Lower lobe of right lung (tissue), 2 donors: ENCODE measurements at places on chromosomes 1 and 21.

- no peak for DNase-seq
Observed at GRCh38 chr1:40301066-40301465, 16.0 kb downstream of the COL9A2 start.

DNA sequence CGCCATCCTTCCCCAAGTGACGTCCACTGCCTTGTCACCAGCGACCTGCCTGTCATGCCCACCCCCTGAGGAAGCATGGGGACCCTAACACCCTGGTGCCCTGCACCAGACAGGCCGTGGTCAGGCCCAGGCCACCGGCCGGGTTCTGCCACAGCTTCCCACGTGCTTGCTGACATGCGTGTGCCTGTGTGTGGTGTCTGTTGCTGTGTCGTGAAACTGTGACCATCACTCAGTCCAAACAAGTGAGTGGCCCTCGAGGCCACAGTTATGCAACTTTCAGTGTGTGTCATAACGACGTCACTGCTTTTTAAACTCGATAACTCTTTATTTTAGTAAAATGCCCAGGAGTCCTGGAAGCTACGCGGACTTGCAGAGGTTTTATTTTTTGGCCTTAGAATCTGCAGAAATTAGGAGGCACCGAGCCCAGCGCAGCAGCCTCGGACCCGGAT, 8.5 kb upstream of the CTRC start:
- DNase-seq, result no peak

GRCh38 chr1:36163426-36163825, 7.5 kb downstream of the MAP7D1 start:
- DNase-seq, result no peak

GRCh38 chr1:87600854-87601253, 272.2 kb downstream of the LMO4 start:
- no peak for DNase-seq

- DNase-seq, result no peak
Observed at GRCh38 chr1:44154049-44154448, 12.6 kb upstream of the KLF18 start.

DNA sequence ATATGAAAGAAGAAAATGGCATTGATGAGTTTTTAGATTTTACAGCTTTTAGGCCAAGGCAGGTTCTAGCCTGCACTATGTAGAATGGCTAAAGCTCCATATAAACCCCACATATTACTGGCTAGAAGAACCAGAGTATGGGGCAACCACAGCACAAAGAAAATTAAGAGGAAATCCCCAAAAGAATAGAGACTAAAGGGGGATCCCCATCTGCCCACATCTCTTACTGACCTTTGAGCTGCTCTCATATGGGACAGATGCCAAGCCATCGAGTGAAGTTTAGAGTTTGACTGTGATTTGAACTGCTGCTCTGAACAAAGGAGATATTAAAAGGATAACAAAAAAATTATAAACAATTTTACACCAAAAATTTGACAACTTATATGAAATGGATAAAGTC, 102.2 kb upstream of the HAO2 start:
- no peak for DNase-seq

GRCh38 chr1:84847253-84848250, 45.5 kb downstream of the LPAR3 start:
- peak; percentile 92 for DNase-seq

DNA sequence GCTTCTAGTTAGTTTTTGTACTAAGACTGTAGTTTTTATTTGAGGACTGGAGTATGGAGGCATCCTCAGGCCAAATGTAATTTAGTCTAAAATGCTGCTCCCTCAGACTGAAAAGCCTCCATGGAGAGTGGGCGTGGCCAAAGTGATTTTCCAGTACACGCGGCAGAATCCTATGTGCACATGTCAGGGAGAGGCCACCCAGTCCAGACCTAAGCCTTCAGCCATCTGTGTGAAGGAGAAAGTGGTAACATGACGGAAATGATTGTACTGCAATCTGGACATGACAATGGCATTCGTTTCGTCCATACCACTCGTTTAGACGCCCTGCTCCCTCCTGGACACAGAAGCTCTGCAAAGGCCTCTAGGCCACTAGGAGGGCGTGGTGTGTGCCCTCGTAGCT, 56.2 kb downstream of the PCP4 start:
- no peak for DNase-seq
